ENCODE measurements at places on chromosomes 7 and 10. TPM values are rescaled to one million over a fixed set of nuclear protein-coding genes. Genes with fewer than 3 reads are reported as not detected.
A peak's percentile ranks its signal among the peaks of the same experiment; 100 is the strongest.

- DNase-seq = no peak
Observed at GRCh38 chr10:688312-689120, 952 bp downstream of the DIP2C start.

GRCh38 chr10:124071141-124071540, 22.3 kb downstream of the CHST15 start:
- peak; percentile 49 for DNase-seq

DNA sequence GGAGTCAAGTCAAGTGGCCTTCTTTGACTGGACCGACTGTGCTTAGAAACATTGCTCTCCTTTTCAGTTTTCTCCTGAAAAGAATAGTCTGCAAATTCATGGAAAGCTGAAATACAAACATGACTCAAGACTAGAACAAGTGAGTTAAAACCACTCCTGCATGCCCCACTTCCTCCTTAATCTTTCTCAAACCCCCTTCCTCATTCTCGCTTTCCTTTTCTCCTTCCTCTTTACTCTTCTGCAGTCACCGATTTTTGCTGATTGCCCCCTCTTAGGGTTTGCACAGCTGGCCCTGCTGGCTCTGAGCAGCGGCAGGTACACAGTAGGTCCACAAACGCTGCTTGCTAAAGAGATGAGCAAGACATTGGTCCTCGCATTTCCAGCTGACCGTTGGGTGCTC, 34.8 kb upstream of the MKI67 start:
- DNase-seq = no peak

Gene CALML5
- 0.13 TPM for polyA plus RNA-seq

- DNase-seq = peak; percentile 67
Observed at GRCh38 chr10:49746626-49747302, 15.4 kb downstream of the OGDHL start.

Gene INTS1
- polyA plus RNA-seq = 51.4 TPM

DNA sequence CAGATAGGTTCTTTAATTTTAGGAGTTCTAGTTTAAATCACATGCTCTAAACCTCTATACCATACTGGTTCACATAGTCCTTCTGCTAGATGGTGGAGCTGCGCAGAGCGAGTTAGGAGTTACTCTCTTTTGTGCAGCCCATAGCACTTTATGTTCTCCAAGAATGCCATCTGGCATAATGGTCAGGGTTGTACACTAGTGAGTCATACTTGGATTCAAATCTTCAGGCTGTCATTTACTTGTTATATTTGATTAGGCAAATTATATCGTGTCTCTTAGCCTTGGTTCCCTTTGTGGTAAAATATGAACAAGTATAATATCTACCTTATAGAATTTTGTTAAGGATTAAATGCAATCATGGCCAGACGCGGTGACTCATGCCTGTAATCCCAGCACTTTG, 1078.3 kb downstream of the NRG3 start:
- no peak for DNase-seq

Gene SPACDR
- polyA plus RNA-seq = 2.1 TPM

GRCh38 chr10:102517553-102517952, 13.8 kb downstream of the SUFU start:
- DNase-seq = peak; percentile 9

- DNase-seq = no peak
Observed at GRCh38 chr7:12092499-12093130, 118.5 kb upstream of the TMEM106B start.

DNA sequence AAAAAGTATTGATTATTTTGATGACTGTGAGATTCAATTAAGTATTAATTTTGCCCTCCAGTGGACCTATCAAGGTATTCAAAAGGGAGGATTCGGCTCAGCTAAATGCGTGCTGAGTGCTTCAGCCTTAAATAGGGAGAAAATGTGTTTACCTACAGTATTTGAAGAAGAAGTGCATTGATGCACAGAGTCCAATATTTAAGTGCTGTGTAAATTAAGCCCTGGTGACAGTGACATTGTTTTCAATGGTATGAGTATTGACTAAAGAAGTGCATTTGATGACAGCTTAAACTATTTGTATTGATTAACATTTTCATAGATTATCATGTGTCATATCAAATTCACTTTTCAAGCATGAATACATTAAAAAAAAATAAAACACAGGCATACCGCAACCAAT, 106.6 kb downstream of the POU6F2 start:
- DNase-seq = no peak

- no peak for DNase-seq
Observed at GRCh38 chr7:68474661-68475216, 1123.5 kb upstream of the AUTS2 start.

DNA sequence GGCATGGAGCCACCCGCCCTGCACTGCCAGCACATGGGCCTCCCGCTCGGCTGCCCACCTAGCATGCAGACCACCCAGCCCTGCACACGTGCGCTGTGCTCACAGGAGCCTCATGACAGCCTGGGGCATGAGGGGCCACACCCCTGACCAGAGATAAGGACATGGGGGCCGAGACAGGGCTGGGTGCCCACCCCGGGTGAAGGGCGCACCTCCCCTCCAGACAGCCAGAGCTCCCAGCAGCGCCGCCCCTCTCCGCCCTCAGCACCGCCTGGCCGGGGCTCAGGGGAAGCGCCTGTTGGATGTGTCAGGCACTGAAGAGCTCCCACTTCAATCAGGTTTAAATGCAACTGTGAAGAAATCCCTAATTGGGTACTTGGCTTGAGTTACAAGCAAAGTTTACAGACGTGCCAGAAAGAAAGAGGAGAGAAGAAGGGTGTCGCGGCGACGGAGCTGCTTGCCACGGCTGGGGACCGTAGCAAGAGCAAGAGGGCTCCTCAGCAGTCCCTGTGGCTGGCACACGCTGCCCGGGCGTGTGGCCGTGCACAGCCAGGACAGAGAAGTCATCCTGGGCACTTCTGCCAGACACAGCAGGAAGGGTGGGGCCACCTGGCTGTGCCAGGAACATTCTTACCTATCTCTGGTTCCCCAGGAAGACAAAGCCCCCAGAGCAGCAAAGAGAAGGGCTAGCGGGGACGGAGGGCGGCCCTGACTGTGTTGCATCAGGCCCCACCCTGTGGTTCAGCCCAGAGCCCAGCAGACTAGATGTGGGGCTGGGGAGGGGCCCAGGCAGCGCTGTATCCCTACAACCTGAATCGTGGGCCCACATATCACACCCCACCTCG, 247.4 kb downstream of the ELFN1 start:
- DNase-seq = peak; percentile 67

Gene BTBD16
- polyA plus RNA-seq = 0.04 TPM

Gene SPDYE1
- not detected for polyA plus RNA-seq

Gene TECPR1
- polyA plus RNA-seq = 14.3 TPM

Gene COMTD1
- polyA plus RNA-seq = 57.4 TPM

- no peak for DNase-seq
Observed at GRCh38 chr7:105664816-105665525, 83.7 kb upstream of the EFCAB10 start.

DNA sequence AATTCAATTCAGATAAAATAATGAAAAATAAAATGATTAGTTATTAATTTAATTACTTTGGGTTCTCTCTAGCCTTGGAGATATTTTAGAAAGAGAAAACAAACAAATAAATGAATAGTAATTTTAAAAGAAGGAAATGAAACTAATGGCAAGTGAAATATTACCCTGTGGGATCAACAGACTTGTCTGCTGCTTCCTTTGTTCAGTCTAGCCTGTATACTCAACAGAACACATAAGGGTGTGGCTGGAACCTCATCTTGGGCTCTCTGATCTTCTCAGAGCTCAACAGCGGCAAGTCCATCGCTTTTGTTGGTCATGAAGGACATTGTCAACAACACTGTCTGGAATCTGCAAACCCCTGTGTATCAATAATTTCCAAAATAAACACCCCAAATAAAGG, 904.9 kb downstream of the IPMK start:
- no peak for DNase-seq

DNA sequence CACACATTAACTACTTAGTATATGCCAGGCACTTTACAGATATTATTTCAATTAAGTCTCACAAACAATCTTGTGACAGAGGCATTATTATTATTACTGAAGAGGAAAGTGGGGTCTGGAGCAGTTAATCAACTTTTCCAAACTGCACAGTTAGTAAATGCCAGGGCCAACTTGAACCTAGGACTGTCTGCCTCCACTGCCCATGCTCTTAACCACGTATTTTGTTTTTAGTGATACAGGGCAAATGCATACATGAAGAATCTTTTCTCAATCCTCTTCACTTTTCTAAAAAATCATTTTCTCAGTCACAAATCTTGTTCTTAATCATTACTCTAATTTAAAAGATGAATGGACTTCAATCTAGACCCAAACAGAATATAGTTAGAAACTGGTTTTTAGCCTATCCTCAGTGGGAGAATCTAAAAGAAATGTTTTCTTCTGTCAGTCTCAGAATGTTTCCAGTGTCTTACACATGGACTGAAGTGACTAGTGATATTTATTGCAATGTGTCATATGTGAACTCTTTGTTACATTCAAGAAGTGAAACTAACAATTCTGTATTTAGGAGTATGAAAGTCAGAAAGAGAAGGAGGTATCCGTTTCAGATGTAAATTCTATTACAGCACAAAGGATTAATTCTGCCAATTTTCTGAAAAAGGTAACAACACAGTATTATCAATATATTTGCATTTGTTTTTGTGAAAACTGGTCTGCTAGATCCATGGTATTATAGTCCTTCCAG, 55.5 kb upstream of the CCNJ start:
- DNase-seq = no peak

GRCh38 chr7:128672927-128673517, 930 bp downstream of the GARIN1A start:
- DNase-seq = no peak

Gene GALNT11
- polyA plus RNA-seq = 9.7 TPM

Gene ITPRIP
- 7.2 TPM for polyA plus RNA-seq

DNA sequence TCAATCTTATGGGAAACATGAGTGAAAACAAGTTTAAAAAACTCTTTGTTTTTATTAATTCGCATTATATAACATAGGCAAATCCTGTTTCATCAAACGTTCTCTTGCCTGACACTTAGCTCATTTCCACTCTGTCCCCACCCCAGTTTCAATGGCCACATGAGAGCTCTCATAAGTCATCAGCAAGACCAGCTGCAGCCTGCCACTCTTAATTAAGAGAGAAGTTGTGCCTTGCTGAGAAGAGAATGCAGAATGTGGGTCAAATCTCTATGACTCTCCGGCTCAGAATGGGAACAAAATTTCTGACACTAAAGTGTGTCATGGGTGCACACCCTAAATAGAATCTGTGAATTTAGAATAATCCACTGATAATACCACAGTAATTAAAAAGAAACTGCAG, 39.6 kb downstream of the ASAH2 start:
- no peak for DNase-seq

- DNase-seq = no peak
Observed at GRCh38 chr10:33306701-33307519, 27.6 kb downstream of the NRP1 start.

- no peak for DNase-seq
Observed at GRCh38 chr7:102925976-102926782, 13.4 kb downstream of the LRRC17 start.

Gene TCERG1L
- 0.03 TPM for polyA plus RNA-seq

- no peak for DNase-seq
Observed at GRCh38 chr7:105831824-105832535, 44.4 kb downstream of the ATXN7L1 start.

- DNase-seq = no peak
Observed at GRCh38 chr7:118186501-118186900, 2.5 kb downstream of the LSM8 start.

Gene RSBN1L
- 12.3 TPM for polyA plus RNA-seq

Gene NME8
- 1.3 TPM for polyA plus RNA-seq

DNA sequence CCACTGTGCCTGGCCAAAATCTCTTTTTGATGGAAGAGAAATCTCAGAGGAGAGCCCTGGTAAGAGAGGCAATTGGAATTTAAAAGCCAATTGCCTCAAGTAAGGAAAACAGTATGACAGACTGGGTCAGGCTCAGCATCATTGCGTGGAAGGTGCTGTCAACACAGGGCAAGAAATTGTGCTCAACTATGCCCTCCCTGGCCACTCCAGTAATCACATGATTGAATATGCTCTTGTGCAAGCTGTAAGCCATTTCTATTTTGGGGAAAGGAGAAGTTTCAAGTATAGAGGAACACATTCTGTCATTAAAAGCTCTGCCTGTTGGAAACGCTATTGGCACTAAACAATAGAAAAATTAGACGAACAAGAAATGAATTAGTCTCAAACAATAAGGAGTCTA, 1127.7 kb downstream of the REEP3 start:
- DNase-seq = no peak

DNA sequence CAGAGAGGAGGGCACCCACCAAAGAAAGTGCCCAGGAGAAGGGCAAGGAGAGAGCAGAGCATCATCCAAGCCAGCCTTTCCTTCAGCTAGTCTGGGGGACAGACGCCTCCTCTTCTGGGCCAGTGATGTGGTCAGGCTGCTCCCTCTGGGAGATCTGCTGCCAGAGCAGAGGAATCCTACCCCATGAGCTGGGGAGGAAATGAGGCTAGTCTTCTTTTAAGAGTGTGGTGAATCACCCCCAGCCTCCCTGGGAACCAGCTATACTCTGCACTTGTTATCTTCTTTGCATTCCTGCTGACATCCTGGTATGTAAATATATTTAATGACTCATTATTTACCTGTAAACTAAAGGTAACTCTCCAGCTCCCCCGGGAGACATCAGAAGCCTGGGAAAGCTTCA, 41.6 kb upstream of the EPHB6 start:
- no peak for DNase-seq

GRCh38 chr10:117186832-117187615, 10.3 kb upstream of the KCNK18 start:
- DNase-seq = no peak

DNA sequence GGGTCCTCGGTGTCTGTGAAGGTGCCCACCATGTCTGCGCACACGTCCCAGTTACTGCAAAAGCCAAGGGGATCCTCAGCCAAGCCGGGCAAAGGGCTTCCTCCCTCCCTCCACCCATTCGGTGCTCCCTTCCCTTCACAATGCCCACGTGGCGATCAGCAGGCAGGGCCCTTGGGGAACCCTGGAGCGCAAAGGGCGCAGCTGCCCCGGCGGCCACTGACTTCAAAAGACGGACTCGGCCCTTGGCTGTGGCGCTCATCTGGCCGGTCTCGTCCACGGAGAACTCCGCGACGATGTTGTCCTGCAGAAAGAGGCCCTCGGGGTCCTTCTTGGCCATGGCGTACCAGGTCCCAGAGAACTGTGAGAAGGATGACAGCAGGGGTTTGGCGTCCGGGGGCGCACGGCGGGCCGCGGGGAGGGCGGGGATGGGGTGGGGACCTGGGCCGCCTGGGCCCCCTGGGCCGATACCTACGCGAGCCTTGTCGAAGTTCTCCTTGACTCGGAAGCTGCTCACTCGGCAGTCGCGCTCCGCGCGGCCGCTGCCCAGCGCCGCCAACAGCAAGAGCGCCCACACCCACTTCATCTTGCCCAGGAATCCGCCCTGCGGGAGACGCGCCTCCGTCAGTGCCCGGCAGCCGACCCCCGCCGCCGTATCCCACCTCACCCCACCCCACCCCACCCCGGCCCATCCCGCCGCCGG, 439 bp downstream of the RBP4 start:
- DNase-seq = no peak

- peak; percentile 59 for DNase-seq
Observed at GRCh38 chr10:11874568-11875493, 51.7 kb downstream of the PROSER2 start.

DNA sequence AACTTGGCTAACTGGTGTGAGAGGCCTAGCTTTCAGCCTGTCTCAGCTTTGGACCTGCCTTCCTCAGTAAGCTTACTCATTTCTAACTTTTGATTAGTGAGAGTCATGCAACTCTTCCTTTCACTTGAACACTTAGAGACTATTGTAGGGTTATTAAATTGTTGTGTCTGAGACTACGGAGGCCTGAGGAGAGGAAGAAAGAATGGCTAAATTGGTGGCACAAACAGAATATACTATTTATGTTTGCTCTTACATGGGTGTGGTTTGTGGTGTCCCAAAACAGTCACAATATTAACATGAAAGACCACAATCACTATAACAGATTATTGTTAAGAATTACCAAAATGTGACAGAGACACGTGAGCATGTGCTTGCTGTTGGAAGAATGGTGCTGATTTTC, 82.1 kb downstream of the TRIM24 start:
- no peak for DNase-seq
